Fibroblast of lung (primary cell): ENCODE measurements at places on chromosomes 16 and 17. TPM values are rescaled to one million over a fixed set of nuclear protein-coding genes. Genes with fewer than 3 reads are reported as not detected.

GRCh38 chr16:7227229-7227721 lies 105.4 kb upstream of the RBFOX1 start:
- H3K36me3 ChIP-seq = no peaks in the 10 kb centered on the region
- no peaks in the 10 kb centered on the region for H3K4me1 ChIP-seq
- no peak overlapping the region for H3K27ac ChIP-seq

The KRT13 gene
- not detected in 2 replicates for total RNA-seq

The CD300A gene
- not detected in 2 replicates for total RNA-seq

DNA sequence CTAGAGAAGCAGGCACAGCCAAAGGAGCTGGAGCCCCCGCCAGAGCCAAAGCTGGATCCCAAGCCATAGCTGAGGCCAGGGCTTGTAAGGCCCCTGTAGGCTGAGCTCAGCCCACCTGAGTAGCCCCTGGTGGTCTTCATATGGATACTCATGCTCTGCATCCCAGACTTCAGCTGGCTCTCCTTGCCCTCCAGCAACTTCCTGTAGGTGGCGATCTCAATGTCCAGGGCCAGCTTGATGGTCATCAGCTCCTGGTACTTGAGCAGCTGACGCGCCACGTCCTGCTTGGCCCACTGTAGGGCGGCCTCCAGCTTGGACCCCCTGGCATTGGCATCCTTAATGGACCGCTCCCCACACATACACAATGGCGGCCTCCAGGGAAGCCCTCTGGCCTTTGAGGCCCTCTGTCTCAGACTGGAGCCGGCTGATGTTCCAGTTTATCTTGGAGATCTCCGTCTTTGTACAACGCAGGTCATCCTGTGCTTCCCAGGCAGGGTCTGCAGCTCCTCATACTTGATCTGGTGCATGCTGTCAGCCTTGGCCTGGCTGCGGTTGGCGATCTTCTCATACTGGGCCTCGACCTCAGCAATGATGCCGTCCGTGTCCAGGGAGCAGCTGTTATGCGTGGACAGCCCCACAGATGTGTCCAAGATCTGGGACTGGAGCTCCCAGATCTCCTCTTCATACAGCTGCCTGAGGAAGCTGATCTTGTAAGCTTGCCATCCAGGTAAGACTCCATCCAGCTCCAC lies 28.9 kb downstream of the IKZF3 start:
- no peaks in the 10 kb centered on the region for H3K4me1 ChIP-seq
- DNase-seq = no peak
- H3K36me3 ChIP-seq = no peaks in the 10 kb centered on the region
- H3K27ac ChIP-seq = no peak overlapping the region
- no peak overlapping the region for H3K4me3 ChIP-seq
- no peaks in the 10 kb centered on the region for H3K27me3 ChIP-seq

DNA sequence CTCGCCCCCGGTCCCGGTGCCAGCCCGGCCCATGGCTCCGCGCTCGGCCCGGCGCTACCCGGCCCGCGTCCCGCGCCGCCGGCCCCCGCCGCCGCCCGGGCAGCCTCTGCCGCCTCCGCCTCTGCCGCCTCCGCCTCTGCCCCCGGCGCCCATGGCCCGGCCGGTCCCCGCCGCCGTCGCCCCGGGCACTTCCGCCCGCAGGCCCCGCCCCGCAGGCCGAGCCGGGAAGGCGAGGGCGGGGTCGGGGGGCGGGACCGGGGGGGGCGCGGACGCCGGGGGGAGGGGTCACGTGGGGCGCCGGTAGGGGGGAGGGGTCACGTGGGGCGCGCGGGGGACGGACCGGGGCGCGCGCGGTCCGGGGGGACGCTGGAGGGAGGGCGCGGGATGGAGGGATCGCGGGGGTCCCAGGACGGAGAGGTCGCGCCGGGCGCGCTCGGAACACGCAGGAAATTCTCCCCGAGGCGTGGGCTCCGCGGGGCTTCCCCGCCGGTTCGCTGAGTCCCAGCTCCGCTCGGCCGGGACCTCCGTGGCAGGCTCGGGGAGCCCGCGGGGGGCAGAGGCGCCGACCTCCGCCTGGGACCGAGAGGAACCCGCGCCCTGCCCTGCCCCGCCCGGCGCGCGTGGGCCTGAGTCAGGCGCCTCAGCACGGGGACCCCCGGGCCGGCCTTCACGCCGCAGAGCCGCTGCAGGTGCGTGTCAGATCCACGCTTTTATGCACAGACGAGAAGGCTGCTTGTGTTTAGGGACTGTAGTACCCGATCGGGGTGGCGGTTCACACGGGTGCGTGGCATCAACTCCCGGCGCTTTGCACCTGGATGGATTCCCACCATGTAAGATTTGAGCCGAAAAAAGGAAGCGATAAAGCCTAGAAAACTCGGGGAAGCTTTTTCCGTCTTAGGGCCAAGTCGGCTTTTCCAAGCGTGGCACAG lies at the start of gene PGAP6:
TSS of gene PGAP6 (minus strand) at position 190 of the 929 bp plus-strand sequence. CDS start at position 33, 157 bp downstream.
- peak; percentile 32 for DNase-seq
- H3K27ac ChIP-seq = peak within 1 kb of the TSS; percentile 54
- no peaks in the 10 kb centered on the region for H3K27me3 ChIP-seq
- H3K36me3 ChIP-seq = no peaks in the 10 kb centered on the region

The TPSG1 gene
- not detected in 2 replicates for total RNA-seq

GRCh38 chr17:29571883-29572681 lies 3.6 kb downstream of the TP53I13 start:
- DNase-seq = no peak
- H3K4me3 ChIP-seq = no peak overlapping the region
- peaks cover 10% of the 10 kb centered on the region for H3K4me1 ChIP-seq
- H3K27ac ChIP-seq = no peak overlapping the region
- no peaks in the 10 kb centered on the region for H3K27me3 ChIP-seq

DNA sequence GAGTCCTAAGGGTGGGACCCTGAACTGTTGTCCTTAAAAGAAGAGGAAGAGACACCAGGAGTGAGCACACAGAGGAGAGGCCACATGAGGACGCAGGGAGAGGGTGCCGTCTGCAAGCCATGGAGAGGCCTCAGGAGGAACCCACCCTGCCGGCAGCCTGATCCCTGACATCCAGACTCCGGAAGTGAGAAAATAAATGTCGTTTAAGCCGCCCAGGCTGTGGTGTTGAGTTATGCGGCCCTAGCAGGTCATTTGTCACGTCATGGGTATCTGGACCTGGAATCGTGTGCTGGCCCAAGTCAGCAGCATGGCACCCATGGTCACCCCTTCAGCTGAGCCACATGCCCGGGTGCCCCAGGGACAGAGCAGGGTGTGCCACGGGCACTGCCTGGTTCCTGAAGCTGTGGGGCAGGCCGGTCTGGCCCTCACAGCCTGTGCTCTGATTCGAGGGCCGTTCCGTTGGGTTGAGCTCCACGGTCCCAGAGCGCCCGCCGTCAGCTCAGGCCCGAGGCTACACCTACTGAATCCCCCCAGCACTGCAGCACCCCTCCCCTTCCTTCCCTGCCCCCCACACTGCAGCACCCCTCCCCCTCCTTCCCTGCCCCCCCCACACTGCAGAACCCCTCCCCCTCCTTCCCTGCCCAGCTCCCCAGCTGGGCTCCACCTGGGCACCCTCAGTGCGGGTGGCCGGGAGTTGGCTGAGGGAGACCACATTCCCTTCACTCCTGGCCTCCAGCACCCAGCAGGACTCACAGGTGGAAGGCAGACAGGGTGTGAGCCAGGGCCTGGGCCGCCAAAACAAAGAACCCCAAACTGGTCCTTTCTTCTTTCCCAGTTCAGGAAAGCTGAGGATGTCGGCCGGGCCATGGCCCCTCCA lies 2.7 kb upstream of the CCDC57 start:
- H3K27me3 ChIP-seq = no peaks in the 10 kb centered on the region
- H3K4me3 ChIP-seq = no peak overlapping the region
- H3K4me1 ChIP-seq = peaks cover 30% of the 10 kb centered on the region
- H3K36me3 ChIP-seq = no peaks in the 10 kb centered on the region
- peak overlapping the region; percentile 97 for H3K27ac ChIP-seq

The SLC47A1 gene
- total RNA-seq = 0.26 and 0.66 TPM in 2 replicates

The SMARCE1 gene
- 75.6 and 86.5 TPM in 2 replicates for total RNA-seq

The SPIRE2 gene
- total RNA-seq = 2.6 and 3.8 TPM in 2 replicates

GRCh38 chr16:85270374-85270773 lies 158.1 kb upstream of the CIBAR2 start:
- H3K4me3 ChIP-seq = no peak overlapping the region
- H3K27ac ChIP-seq = no peak overlapping the region
- no peaks in the 10 kb centered on the region for H3K4me1 ChIP-seq
- H3K27me3 ChIP-seq = no peaks in the 10 kb centered on the region

The SSTR5 gene
- not detected in 2 replicates for total RNA-seq

- no peaks in the 10 kb centered on the region for H3K4me1 ChIP-seq
- H3K27me3 ChIP-seq = peaks cover under 1% of the 10 kb centered on the region
- H3K36me3 ChIP-seq = no peaks in the 10 kb centered on the region
- H3K27ac ChIP-seq = no peak overlapping the region
Observed at GRCh38 chr17:79907217-79907715, 68.0 kb upstream of the CBX4 start.

GRCh38 chr17:68909066-68909465 lies 46.1 kb downstream of the ABCA8 start:
- no peaks in the 10 kb centered on the region for H3K27me3 ChIP-seq
- H3K36me3 ChIP-seq = no peaks in the 10 kb centered on the region
- H3K27ac ChIP-seq = peak overlapping the region; percentile 43
- H3K4me3 ChIP-seq = no peak overlapping the region

The PTGES3L gene
- 0.17 TPM in 1 of 2 replicates, not detected in the other for total RNA-seq

- peaks cover 5% of the 10 kb centered on the region for H3K4me1 ChIP-seq
- DNase-seq = no peak
- H3K4me3 ChIP-seq = no peak overlapping the region
- H3K27me3 ChIP-seq = no peaks in the 10 kb centered on the region
Observed at GRCh38 chr17:58344047-58344790, 7.8 kb downstream of the SUPT4H1 start.

GRCh38 chr16:70534971-70535370 lies 11.4 kb downstream of the SF3B3 start:
- no peak for DNase-seq
- no peak overlapping the region for H3K27ac ChIP-seq
- no peaks in the 10 kb centered on the region for H3K4me1 ChIP-seq
- no peaks in the 10 kb centered on the region for H3K27me3 ChIP-seq
- H3K36me3 ChIP-seq = peaks cover 22% of the 10 kb centered on the region

GRCh38 chr17:62778990-62779681 lies 29.0 kb downstream of the MARCHF10 start:
- peaks cover 5% of the 10 kb centered on the region for H3K4me1 ChIP-seq
- H3K4me3 ChIP-seq = no peak overlapping the region
- H3K36me3 ChIP-seq = no peaks in the 10 kb centered on the region
- DNase-seq = peak; percentile 99
- H3K27ac ChIP-seq = no peak overlapping the region
- no peaks in the 10 kb centered on the region for H3K27me3 ChIP-seq
